ENCODE measurements at places on chromosomes 16 and 17.
A peak's percentile ranks its signal among the peaks of the same experiment; 100 is the strongest.

DNA sequence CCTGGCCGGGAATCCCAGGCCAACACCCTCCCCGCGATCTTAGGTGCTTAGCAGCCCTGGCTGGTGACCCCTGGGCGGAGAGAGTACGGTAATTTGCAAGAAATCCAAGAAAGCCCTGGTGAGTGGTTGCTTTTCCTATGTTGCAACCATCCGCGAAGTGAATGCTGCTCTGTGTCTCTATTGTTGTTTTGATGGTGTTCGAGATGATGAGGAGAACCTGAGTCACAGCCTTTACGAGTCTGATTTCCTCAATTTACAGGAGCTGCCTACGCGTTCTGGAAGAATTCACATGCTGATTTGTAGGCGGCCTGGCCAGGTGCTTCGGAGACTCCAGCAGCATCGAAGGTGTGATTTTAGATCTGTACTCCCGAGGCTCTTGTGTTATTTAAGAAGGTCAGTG, 63.3 kb downstream of the TMEM235 start:
- DNase-seq: peak; percentile 36

- DNase-seq: peak; percentile 18
These were observed 176.4 kb upstream of the KCNJ16 start for GRCh38 chr17:69898601-69899000.

GRCh38 chr17:44759086-44759915, 513 bp downstream of the ADAM11 start:
- DNase-seq: no peak

- DNase-seq: no peak
These were observed 13.9 kb upstream of the KDM8 start for GRCh38 chr16:27189335-27189972.

DNA sequence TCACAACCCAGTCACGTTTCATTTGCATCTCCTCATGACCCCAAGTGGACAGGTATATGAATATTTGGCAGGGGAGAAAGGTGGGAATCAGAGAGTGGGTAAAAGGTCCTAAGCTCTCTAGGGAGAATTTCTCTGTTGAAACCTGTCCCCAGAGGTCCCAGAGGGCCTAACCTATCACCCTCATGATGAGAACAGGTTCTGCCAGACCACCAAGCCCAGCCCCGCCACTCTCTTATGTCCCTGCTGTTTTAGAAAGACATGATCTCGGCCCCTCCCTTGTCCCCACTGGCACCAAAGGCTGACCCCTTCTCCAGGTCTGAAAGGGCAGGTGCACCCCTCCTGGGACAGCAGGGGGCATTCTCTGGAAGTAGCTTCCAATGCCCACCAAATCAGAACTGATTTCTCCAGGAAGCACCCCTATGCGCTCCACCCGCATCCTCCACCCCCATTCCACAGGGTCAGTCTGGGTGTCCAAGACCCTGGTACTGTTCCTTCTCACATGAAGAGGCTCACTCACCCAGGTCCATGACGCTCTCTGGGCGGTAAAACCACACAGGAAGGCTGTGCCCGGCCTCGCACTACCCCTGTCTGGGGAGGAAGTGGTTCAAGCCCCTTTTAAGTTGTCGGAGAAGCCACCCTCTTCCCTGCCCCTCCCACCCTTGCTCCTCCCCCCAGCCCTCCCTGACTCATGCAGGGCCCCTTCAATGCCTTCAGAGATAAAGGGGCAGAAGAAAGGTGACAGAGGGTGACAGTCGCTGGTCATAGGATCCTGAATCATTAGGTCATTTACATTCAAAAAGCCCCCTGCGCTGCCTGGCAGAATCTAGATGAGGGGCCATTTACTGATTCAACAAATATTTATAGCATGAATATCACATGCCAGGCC, at the start of gene CCR7:
Gene CCR7 (minus strand): TSS at position 590 of the 886 bp plus-strand sequence. CDS start 63 bp downstream, at position 527.
- DNase-seq: no peak

- DNase-seq: no peak
These were observed 32.0 kb upstream of the ABCA5 start for GRCh38 chr17:69358688-69359596.

DNA sequence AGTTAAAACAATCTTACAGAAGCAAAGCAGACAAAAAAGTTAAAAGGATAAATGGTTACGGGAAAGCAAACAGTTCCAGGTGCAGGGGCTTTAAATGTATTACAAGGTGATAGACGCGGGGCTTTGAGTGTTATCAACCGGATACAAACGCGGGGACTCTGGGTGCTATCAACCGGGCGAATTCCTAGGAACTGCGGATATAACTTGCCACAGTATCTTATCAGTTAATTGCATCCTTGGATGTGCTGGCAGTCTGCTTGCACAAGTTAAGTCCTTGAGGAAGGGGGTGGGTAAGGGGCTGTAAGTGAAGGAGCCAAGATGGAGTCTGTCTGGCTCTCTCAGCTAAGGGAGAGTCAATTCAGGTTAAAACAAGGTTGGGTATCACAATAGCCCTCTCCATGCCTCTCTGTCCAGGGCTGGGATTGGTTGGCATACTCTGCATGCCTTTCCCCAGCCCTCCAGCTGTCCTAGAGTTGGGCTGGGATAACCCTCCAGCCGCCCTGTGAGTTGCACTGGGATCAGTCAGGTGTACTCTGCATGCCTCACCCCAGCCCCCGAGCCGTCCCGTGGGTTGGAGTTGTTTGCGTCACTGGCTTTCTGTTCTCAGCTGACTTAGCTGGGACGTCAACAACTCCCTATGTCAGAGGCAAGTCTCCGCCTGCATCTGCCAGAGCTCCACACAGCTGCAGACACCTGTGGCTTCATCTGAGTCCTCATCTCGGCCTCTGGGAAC, 40.9 kb downstream of the TMEM235 start:
- no peak for DNase-seq

DNA sequence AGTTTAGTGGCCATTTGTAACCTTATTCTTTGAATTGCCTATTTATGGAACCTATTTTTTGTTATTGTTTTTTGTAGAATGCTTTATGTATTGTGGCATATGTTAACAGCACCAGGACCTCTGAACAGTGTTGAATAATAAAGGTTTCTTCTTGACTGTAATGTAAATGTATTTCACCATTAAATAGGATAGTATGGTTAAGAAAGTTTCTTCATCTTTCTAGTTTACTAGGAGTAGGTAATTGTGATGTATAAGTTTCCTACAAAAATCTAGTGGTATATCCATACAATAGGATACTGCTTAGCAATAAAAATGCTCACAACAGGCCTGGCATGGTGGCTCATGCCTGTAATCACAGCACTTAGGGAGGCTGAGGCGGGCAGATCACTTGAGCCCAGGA, 52.3 kb downstream of the TAOK1 start:
- DNase-seq: no peak

GRCh38 chr17:55532670-55533069, 21.4 kb upstream of the SMIM36 start:
- DNase-seq: no peak

- no peak for DNase-seq
These were observed 55.0 kb downstream of the MEAK7 start for GRCh38 chr16:84449156-84450140.
